ENCODE measurements at places on chromosomes 3 and 15.
A peak's percentile ranks its signal among the peaks of the same experiment; 100 is the strongest.

DNA sequence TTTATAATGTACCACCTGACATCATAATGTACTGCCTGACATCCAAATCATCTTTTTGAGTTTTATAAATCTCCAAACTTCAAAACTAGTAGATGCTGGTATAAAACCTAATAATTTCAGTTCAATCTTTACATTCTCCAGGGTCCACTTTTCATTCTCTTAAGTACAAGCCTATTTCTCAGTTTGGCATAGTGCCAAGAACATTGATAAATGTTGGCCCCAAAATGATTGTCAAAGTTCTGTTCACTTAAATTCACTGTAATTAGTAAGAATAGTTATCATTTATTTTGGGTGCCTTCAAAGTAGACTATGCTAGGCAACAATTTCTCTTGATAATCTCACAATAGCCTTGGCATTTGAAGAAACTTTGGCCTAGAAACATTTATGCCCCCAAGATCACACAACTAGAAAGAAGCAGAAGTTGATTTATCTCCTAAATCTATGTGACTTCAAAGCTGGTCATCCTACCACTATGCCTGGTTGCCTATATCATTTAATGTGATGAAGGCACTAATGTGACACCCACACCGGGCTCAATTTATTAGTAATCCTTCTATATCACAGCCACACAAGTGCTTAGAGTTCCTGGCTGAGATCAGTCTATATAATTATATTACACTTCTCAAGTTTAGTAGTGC lies 101.7 kb downstream of the ZNF609 start:
- DNase-seq: no peak

DNA sequence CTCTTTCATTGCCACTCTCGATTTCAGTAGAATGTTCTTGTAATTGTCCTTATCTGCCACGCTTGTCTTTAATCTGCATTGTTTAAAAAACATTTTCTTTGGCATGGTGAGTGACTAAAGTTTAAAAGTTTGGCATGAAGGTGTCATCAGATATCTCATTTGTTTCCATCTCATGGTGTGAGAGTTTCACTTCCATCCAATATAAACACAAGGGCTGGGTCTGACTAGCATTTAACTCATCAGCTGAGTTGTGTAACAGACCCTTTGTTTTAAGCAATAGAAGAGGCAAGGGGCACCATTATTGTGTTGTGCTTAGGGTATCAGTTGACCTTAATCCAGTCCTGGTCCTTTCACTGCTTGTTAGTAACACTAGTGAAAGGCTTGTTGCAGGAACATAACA lies 49.9 kb upstream of the IL12A start:
- DNase-seq: no peak

GRCh38 chr15:96472681-96473080 lies 142.2 kb downstream of the NR2F2 start:
- no peak for DNase-seq

DNA sequence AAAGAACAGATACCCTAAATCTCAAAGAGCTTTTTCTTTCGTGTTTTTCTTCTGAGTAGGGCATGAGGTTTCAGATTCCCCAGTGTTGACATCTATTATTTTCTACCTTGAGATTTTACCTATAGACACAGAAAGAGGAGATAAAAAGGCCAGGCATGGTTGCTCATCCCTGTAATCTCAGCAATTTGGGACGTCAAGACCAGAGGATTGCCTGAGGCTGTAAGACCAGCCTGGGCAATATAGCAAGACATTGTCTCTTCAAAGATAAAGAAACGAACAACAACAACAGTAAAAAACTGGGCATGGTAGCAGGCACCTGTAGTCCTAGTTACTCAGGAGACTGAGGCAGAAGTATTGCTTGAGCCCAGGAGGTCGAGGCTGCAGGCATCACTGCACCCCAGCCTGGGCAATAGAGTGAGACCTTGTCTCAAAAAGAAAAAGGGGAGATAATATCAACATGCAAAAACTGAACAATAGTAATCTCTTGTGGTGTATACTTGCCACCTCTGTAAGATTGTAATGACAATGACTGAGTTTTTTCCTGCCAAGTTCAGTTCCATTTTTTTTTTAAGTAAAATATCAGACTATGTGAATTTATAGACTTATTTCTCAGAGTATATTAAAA lies 71.3 kb downstream of the MBNL1 start:
- no peak for DNase-seq

DNA sequence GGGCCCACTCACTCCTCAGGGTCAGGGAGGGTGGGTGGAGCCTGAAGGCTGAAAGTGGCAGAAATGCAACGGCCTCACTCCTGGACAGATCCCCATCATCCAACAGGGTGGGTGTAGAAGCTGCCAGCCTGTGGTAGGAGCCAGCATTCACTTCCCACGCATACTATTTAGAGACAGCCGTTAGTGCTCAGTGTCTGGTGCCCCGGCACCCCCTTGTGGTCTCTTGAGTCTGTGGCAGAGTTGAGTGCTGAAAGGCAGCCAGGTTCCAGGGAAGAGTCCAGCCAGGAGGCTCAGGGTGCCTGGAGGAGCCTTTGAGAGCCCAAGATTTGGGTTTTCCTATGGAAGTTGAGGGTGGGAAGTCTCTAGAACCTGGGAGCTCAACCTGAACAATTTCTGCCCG lies 2.1 kb upstream of the GNAT1 start:
- peak; percentile 65 for DNase-seq

GRCh38 chr15:51401872-51402517 lies 60.5 kb downstream of the GLDN start:
- DNase-seq: peak; percentile 8

DNA sequence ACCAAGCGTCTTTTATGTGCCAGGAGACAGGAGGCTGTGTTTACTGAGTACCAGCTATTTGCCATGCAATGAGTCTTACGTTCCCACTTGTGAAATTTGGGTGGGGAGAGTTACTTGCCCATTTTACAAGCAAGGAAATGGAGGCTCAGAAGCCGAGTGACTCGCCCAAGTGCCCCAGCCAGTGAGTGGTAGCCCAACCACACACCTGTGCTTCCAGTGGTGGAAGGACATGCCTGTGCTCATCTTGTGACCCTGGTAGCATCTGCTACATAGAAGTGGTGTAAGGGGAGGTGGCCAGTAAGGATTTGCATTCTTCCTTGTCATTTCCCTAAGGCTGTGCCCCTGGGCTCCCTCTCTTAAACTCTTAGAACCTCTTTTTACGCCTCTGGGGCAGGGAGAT lies 49.3 kb downstream of the FBLN2 start:
- DNase-seq: no peak

Data from activated CD4-positive, alpha-beta T cell treated with anti-CD3 and anti-CD28 coated beads, Interleukin-2, Interleukin-6, amounts not matched to agents 100 ng/mL and 50 ng/mL, durations not matched to agents 16 hours and 8 hours (primary cell).